ENCODE measurements at places on chromosomes 3 and 15.

DNA sequence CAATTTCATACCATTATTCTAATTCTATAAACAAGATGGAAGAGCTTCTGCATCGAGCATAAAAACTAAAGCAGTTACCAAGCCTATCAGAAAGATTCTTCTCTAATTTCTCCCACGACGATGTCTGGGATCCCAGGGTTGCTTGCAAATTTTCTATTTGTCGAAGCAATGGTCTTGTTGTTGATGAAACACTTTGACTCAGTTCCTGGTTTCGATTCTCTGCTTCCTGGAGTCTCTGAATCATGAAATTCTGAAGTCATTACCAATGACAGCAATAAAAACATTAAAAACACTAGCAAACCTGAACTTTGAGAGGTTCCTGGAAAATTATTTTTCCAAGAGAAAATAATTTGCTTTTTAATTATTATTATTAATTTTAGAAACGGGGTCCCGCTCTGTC, 18.7 kb downstream of the TMF1 start:
- peak; percentile 71 for DNase-seq

GRCh38 chr3:36075491-36075890, 304.8 kb upstream of the STAC start:
- no peak for DNase-seq

- DNase-seq: no peak
These were observed 34.6 kb downstream of the GASK1A start for GRCh38 chr3:43013743-43014155.

GRCh38 chr3:143951351-143951971, 20.2 kb upstream of the DIPK2A start:
- DNase-seq: peak; percentile 53

All from activated CD4-positive, alpha-beta T cell treated with anti-CD3 and anti-CD28 coated beads, Interleukin-2, Interleukin-6, amounts not matched to agents 100 ng/mL and 50 ng/mL, durations not matched to agents 16 hours and 8 hours (primary cell).